Activated naive CD4-positive, alpha-beta T cell treated with anti-CD3 and anti-CD28 coated beads for 36 hours (primary cell): ENCODE measurements at places on chromosomes 3 and 15. TPM values are rescaled to one million over a fixed set of nuclear protein-coding genes. Genes with fewer than 3 reads are reported as not detected.

DNA sequence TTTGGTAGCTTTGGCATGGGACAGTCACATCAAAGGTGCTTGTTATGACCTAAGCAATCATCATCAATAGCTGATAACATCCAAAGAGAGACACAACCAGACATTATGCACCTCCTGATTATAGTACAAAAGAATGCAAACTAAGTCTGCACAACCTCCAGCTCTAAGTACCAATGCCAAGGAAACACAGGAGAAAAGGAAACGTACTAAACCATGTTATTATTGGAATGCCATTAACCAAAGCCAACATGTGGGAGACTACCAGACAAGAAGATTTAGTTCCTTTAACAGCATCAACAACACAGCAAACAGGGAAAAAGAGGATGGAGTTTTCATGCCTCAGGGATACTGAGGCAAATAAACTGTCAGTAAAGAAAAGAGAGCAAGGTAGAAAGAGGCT, 61.4 kb downstream of the CD47 start:
- H3K27ac ChIP-seq = no peak overlapping the region
- H3K4me1 ChIP-seq = no peaks in the 10 kb centered on the region
- H3K36me3 ChIP-seq = peaks cover 22% of the 10 kb centered on the region
- no peaks in the 10 kb centered on the region for H3K27me3 ChIP-seq

DNA sequence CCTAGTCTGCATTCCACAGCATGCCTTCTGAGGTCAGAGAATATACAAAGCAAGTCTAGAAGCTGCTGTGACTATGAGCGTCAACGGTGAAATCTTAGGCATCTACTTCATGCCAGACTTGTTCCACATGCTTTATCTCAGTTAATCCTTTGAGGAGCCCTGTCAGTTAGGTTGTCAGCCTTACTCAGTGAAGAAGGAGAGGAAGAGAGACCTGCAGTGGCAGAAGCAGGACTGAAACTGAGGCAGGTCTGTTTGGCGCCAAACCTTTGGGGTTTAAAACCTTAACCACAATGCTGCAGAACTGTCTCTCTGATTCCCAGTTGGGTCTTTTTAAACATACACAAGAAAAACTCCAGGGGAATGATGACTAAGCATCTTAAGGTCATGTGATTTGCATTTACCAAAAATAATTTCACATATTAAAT, 139.0 kb upstream of the LIPC start:
- peaks cover 22% of the 10 kb centered on the region for H3K4me1 ChIP-seq
- no peak overlapping the region for H3K27ac ChIP-seq
- no peak overlapping the region for H3K4me3 ChIP-seq
- no peaks in the 10 kb centered on the region for H3K36me3 ChIP-seq
- DNase-seq = peak; percentile 31
- H3K27me3 ChIP-seq = no peaks in the 10 kb centered on the region

- peak overlapping the region; percentile 92 for H3K4me3 ChIP-seq
- H3K27me3 ChIP-seq = no peaks in the 10 kb centered on the region
- peak; percentile 69 for DNase-seq
- peaks cover 47% of the 10 kb centered on the region for H3K4me1 ChIP-seq
Observed at GRCh38 chr3:25663869-25664811, 567 bp downstream of the TOP2B start.

GRCh38 chr15:82397817-82398216, 31.8 kb upstream of the GOLGA6L9 start:
- peaks cover 4% of the 10 kb centered on the region for H3K4me1 ChIP-seq
- no peaks in the 10 kb centered on the region for H3K27me3 ChIP-seq
- no peak for DNase-seq
- no peak overlapping the region for H3K27ac ChIP-seq
- H3K4me3 ChIP-seq = no peak overlapping the region
- no peaks in the 10 kb centered on the region for H3K36me3 ChIP-seq

Gene EFCAB12
- total RNA-seq = 0.81 TPM

Gene GOLGA8S
- not detected for total RNA-seq

GRCh38 chr15:65638681-65639089, 16.9 kb downstream of the SLC24A1 start:
- H3K4me1 ChIP-seq = peaks cover 8% of the 10 kb centered on the region
- no peak overlapping the region for H3K4me3 ChIP-seq
- DNase-seq = peak; percentile 53
- H3K36me3 ChIP-seq = no peaks in the 10 kb centered on the region

Gene CIAO2A
- 105 TPM for total RNA-seq

Gene ZNF80
- total RNA-seq = 0.67 TPM

DNA sequence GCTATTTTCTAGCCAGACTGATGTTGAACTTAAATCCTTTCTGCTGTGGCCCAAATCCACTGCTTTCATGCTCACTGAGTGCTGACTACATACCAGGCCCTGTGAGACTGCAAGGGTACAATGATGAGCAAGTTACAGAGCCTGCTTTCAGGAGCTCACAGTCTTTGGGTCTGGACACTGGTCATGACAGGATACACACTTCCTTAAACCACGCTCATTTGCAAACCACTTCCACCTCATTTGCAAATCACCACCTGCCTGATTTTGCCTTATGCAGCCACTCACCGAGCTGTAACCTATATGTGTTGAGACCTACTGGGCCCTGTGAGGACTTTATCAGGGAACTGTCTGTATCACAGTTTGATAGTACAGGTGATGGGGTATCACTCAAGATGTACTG, 50.2 kb upstream of the LRRC58 start:
- no peak overlapping the region for H3K27ac ChIP-seq
- H3K36me3 ChIP-seq = no peaks in the 10 kb centered on the region
- H3K4me3 ChIP-seq = no peak overlapping the region
- H3K27me3 ChIP-seq = no peaks in the 10 kb centered on the region

Gene ANKUB1
- total RNA-seq = not detected

- H3K4me3 ChIP-seq = no peak overlapping the region
- no peaks in the 10 kb centered on the region for H3K36me3 ChIP-seq
- DNase-seq = no peak
- H3K4me1 ChIP-seq = no peaks in the 10 kb centered on the region
Observed at GRCh38 chr3:1117843-1118473, 25.1 kb downstream of the CNTN6 start.

GRCh38 chr15:29090617-29091466, 178.8 kb downstream of the NSMCE3 start:
- H3K36me3 ChIP-seq = peaks cover 4% of the 10 kb centered on the region
- no peaks in the 10 kb centered on the region for H3K27me3 ChIP-seq
- peaks cover 22% of the 10 kb centered on the region for H3K4me1 ChIP-seq
- peak; percentile 57 for DNase-seq
- H3K4me3 ChIP-seq = no peak overlapping the region

GRCh38 chr3:56467108-56467507, 1.2 kb downstream of the ERC2 start:
- H3K4me3 ChIP-seq = peak overlapping the region; percentile 76
- H3K27ac ChIP-seq = no peak overlapping the region
- peaks cover 10% of the 10 kb centered on the region for H3K4me1 ChIP-seq
- H3K36me3 ChIP-seq = no peaks in the 10 kb centered on the region
- DNase-seq = peak; percentile 64

Gene PPP2R3A
- 0.17 TPM for total RNA-seq

Gene DAZL
- not detected for total RNA-seq

DNA sequence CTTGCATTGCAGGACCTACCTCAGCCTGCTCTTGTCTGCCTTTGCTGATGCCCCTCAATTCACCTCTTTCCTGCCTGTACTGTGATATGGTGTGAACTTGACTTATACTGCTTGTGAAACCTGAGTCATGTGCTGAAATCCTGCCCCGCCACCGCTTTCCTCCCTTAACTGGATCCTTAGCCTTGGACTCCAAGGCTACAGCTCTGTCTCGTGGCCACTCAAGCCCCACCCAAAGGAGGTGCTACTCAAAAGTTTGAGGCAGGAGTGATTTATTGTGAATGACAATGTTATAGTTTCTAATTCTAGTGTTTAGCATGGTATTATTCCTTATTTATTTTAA, 56.1 kb downstream of the MYZAP start:
- H3K4me1 ChIP-seq = no peaks in the 10 kb centered on the region
- H3K4me3 ChIP-seq = no peak overlapping the region
- H3K27ac ChIP-seq = no peak overlapping the region
- H3K36me3 ChIP-seq = no peaks in the 10 kb centered on the region

DNA sequence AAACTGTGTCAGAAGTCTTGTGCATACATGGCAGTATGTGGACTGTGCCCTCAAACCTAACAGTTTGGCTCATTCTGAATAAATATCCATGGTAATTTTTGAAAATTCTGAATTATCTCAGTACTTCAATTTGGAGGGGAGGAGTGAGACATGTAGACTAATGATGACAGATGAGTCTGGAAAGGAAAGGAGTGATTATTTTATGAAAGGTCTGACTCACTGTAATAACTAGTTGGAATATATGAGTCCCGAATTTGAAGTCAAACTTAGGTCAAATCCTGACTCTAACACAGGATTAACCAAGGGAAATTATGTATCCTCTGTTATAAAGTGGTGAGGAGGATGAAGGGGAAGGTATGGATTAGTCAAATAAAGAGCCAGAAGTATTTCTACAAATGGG, 38.6 kb downstream of the SUCNR1 start:
- H3K27me3 ChIP-seq = no peaks in the 10 kb centered on the region
- no peak overlapping the region for H3K27ac ChIP-seq
- no peak overlapping the region for H3K4me3 ChIP-seq
- no peaks in the 10 kb centered on the region for H3K4me1 ChIP-seq
- H3K36me3 ChIP-seq = no peaks in the 10 kb centered on the region

DNA sequence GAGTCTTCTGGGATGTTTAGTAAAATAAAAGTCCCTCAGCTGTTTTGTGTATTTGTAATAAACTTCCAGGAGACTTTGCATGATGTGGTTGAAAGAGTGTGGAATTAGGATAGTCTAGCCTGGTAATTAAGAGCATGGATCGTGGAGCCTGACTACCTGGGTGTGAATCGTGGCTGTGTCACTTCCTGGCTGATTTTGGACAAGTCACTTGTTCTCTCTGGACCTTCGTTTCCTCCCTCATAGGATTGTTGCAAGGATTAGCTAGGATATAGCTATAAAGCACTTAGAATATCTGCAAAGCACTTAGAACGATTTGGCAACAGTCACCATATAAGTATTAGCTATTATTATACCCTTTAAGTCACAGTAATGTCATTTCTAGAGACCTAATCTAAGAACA, 40.2 kb downstream of the SLMAP start:
- no peak overlapping the region for H3K4me3 ChIP-seq
- no peaks in the 10 kb centered on the region for H3K27me3 ChIP-seq
- DNase-seq = no peak
- H3K4me1 ChIP-seq = peaks cover 45% of the 10 kb centered on the region
- H3K36me3 ChIP-seq = peaks cover 3% of the 10 kb centered on the region

Gene OXTR
- 0.57 TPM for total RNA-seq

DNA sequence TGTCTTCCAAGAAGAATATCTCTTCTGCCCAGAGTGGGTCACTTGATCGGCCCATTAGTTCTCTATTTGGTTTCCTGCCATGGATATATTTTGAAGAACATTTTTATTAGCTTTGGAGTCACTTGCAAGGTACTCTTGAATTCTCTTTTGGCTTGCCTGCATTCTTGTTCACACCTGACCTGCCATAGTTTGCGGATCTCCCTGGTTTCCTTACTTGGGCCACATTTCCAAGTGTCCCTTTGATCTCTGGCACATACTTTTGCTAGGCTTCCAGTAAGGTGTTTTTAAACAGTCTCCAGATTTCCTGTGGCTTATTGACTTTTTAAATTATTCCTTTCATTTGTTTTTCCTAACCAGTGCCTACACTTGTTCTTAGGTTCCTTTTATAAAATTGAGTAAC, 488.5 kb upstream of the MDFIC2 start:
- no peak overlapping the region for H3K27ac ChIP-seq
- no peaks in the 10 kb centered on the region for H3K36me3 ChIP-seq
- H3K27me3 ChIP-seq = peaks cover 8% of the 10 kb centered on the region
- H3K4me1 ChIP-seq = no peaks in the 10 kb centered on the region
- no peak for DNase-seq

DNA sequence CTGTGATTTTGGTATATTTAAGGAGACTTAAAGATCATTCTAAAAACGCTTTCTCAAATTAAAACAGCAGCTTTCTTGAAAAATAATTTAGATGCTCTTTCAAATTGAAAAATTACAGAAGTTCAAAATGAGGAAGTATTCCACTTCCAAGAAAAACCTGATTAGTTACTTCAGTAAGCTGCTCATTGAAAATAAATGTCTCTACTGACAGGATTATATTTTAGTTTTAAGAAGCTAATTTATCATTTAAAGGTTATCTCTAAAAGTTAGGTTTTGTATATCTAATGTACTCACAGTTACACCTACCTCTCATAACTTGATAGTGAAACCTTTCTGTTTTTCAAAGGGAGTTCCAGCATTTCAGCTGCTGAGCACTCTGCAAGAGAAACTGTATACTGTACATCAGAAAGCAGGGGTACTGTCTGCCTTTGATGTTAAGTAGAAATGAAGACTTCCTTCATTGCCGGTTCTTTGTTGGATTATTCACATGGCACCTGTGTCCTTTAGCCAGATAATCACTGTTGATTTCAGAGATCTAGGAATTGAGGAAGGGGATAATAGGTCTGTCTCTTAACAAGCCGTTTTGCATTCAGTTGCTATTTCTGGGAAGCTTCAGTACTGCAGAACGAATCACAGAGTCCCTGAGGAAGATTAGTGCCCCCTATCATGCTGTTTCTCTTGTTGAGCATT, 161.6 kb downstream of the TCF12 start:
- peaks cover 19% of the 10 kb centered on the region for H3K4me1 ChIP-seq
- peaks cover 1% of the 10 kb centered on the region for H3K36me3 ChIP-seq
- no peak overlapping the region for H3K27ac ChIP-seq
- H3K27me3 ChIP-seq = no peaks in the 10 kb centered on the region
- no peak overlapping the region for H3K4me3 ChIP-seq
- DNase-seq = no peak

DNA sequence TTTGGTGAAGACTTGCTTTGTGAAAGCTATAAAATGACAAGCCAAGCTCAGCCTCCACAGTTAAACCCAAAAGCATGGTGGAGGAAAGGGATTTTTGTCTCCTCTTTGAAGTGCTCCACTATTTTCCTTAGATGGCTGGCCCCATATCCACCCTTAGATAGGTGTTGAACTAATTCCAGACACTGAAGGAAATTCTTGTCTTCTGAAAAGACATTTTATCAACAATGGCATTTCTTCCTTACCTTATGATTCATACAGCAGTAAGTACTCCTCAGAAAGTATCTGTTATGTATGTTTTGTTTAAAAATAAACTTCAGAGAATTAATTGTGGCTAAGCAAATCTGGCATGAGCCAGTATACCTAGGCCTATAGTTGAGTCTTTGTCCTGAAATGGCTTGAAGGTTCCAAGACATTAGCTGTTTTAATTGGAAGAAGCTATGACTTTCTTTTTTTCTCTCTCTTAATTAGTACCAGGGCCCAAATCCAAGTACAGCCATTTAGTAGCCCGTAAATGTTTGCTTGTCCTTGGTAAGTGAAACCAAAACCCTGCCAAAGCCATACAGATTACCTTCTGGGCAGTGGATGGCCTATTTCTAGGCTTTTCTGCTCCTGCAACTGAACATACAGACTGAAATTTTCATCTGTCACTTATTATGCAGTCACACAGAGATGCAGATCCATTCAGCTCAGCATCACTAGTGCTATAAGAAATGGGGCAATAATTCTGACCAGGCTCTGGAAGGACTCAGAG, 5.1 kb upstream of the BFSP2 start:
- H3K27me3 ChIP-seq = no peaks in the 10 kb centered on the region
- DNase-seq = no peak
- no peaks in the 10 kb centered on the region for H3K36me3 ChIP-seq
- H3K4me3 ChIP-seq = no peak overlapping the region

Gene CCDC9B
- 1.9 TPM for total RNA-seq

GRCh38 chr15:24394303-24394702, 281.3 kb upstream of the NPAP1 start:
- DNase-seq = no peak
- H3K27me3 ChIP-seq = no peaks in the 10 kb centered on the region
- H3K36me3 ChIP-seq = no peaks in the 10 kb centered on the region
- H3K4me1 ChIP-seq = no peaks in the 10 kb centered on the region
